SK-N-SH (cell line): ENCODE measurements at places on chromosomes 6 and 20.

- DNase-seq, result no peak
Observed at GRCh38 chr6:156851454-156851921, 74.3 kb downstream of the ARID1B start.

- no peak for DNase-seq
Observed at GRCh38 chr6:2061880-2062279, 183.5 kb downstream of the GMDS start.

DNA sequence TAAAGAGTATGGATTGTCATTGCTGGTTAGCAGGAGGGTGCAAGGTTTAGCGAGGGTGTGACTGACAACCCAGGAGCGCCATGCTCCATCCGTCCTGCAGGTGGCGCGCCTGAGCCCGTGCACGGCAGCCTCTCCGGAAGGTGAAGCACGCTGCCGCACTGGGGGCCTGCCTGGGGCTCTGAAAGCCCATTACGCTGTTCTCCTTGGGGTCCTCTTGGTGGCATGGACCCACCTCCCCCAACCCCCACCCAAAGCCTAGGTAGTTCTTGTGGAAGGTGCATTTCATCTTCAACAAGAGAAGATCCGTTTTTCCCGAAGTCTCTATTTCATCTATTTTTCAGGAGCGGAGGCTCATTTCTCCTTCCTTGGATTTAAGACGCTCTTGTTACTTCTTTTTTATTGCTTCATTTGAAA lies 197.4 kb upstream of the KCNG1 start:
- DNase-seq, result peak; percentile 52

DNA sequence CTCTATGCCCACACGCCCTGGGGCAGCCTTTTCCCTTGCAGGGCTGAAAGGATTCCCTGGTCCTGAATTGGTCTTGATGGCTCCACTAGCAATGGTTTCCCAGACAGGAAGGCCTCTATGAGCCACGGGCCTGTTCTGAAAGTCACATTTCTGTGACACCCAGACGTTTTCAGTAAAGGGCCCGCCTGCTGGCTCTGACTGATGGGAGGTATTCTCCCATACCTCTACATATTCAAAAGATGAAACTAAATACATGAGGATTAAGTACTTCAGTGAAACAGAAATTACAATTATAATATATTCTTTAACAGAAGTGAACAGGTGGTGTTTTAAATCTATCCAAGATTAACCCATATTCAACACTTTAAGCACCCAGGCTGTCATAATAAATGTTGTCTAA lies 629.8 kb downstream of the CDH26 start:
- no peak for DNase-seq

- DNase-seq, result no peak
Observed at GRCh38 chr6:97312241-97312640, 29.2 kb upstream of the MMS22L start.

DNA sequence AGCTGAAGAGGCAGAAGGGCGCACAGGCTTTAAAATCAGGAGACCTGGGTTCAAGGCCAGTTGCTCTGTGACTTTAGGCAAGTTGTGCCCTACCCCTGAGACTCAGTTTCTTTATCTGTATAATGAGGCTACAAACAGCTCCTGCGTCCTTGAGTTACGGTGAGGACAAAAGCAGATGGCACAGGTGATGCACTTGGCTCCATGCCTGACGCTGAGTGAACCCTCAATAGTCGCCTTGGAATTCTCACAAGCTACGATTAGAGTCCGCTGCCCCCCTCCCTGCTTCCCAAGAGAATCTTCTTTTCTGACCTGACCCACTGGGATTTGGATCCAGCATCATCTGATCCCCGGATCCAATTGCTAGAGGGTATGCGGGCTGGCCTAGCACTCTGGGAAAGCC lies 6.4 kb downstream of the KCNG1 start:
- no peak for DNase-seq

GRCh38 chr20:43744151-43744611 lies 17.4 kb upstream of the GTSF1L start:
- DNase-seq, result no peak

- DNase-seq, result no peak
Observed at GRCh38 chr6:134347885-134348805, 30.2 kb upstream of the SGK1 start.
